ENCODE measurements at places on chromosomes 1 and 21.
A peak's percentile ranks its signal among the peaks of the same experiment; 100 is the strongest.

GRCh38 chr1:10843697-10844096 is 47.3 kb upstream of the CASZ1 start:
- no peak for DNase-seq

DNA sequence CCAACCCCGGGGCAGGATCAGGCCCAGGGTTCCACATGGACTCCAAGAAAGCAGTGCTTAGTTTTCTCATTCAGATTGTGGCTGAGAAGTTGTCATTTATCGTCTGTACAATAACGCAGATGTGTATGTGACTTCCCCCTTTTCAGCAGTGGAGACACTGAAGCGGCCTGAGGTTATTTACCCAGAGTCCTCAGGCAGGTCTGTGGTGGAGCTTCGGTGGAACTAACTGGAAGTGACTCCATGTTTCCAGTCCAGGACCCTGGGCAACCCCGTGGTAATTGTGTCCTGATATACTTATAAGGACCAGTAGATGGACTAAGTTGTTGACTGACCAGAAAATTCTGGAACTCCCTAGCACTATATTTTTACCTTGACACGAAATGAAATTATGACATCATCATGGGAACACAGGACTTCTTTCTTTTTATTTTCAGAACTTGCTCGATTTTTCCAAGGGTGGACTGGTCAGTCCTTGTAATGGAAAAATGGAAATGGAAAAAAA is 1.0 kb upstream of the IER5 start:
- DNase-seq, result no peak

GRCh38 chr1:180586671-180587155 is 27.9 kb downstream of the OVAAL start:
- no peak for DNase-seq

DNA sequence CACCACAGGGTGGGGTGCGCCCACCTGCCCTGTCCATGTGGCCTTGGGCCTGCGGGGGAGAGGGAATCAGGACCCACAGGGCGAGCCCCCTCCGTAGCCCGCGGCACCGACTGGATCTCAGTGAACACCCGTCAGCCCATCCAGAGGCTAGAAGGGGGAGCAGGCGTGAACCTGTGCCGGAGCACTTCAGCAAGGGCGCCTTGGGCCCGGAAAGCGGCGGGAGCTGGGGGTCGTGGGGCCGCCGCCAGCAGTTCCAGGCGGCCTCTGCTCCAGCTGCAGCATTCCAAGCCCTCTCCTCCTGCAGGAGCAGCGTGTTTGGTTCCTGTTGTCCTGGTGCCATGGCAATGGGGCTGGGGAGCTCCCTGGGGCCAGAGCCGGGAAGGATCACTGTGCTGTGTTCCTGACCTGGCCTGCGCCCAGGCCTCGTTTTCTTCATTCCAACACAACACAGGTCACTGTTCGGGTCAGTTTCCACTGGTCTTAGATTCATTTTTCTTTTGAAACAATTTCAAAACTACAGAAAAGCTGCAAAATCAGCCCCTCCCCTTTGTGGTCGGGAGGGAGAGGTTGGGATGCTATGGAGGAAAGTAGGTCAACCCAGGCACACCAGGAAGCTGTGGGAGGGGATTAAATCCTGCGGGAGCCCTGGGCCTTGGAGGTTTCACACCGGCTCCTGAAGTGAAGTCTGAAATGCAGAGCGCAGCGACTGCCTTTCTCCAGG is 18.8 kb downstream of the SLX9 start:
- peak; percentile 83 for DNase-seq

- no peak for DNase-seq
Measured at GRCh38 chr1:180909462-180909976, 3.2 kb upstream of the KIAA1614 start.

GRCh38 chr1:206786212-206786886 is 14.1 kb upstream of the IL10 start:
- no peak for DNase-seq

- no peak for DNase-seq
Measured at GRCh38 chr1:15192916-15193550, 39.5 kb downstream of the TMEM51 start.

GRCh38 chr1:226653311-226653921 is 85.7 kb downstream of the ITPKB start:
- no peak for DNase-seq

- no peak for DNase-seq
Measured at GRCh38 chr1:27157194-27157593, 2.3 kb upstream of the SLC9A1 start.

- DNase-seq, result no peak
Measured at GRCh38 chr1:228944935-228945371, 209.7 kb downstream of the RHOU start.

GRCh38 chr21:18114810-18115209 is 129.8 kb upstream of the CHODL start:
- DNase-seq, result no peak

All from brain pericyte (primary cell).